Activated naive CD8-positive, alpha-beta T cell treated with anti-CD3 and anti-CD28 coated beads, Interleukin-2, amount 50 U/mL, for 24 hours (primary cell): ENCODE measurements at places on chromosomes 1 and 21.
A peak's percentile ranks its signal among the peaks of the same experiment; 100 is the strongest.

GRCh38 chr1:203480525-203481084 lies 5.0 kb downstream of the PRELP start:
- peak; percentile 7 for DNase-seq
- peaks cover 7% of the 10 kb centered on the region for H3K27me3 ChIP-seq

DNA sequence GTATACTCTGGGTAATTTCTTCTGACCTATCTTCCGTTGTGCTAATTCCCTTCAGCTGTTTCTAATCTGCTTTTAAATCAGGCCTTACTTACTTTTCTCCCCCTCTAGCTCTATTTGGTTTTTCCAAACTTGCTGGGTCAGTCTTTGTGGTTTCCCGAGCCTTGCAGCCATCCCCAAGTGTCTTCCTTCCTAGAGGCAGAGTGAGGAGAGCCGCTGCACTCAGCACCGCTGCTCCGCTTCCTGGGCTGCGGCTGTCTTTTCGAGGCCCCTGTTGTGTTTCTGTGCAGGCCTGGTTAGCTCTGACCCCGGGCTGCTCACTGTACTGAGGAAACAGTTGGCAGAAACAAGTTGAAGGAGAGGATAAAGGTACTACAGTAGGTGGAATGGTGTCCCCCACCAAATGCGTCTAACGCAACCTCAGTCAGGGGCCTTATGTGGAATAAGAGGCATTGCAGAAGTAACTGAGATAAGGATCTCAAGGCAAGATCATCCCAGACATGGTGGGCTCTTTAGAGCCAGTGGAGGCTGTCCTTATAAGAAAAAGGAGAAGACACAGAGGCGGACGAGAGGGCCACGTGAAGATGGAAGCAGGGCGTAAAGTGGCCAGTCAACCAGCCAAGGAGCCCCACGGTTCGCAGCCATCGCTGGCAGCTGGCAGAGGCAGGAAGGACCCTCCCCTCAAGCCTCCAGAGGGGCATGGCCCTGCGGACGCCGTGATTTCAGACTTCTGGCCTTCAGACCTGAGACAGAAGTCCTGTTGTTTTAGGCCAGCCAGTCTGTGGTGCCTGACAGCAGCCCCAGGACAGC lies 10.5 kb downstream of the WNT9A start:
- no peak for DNase-seq
- H3K27ac ChIP-seq: no peak overlapping the region

DNA sequence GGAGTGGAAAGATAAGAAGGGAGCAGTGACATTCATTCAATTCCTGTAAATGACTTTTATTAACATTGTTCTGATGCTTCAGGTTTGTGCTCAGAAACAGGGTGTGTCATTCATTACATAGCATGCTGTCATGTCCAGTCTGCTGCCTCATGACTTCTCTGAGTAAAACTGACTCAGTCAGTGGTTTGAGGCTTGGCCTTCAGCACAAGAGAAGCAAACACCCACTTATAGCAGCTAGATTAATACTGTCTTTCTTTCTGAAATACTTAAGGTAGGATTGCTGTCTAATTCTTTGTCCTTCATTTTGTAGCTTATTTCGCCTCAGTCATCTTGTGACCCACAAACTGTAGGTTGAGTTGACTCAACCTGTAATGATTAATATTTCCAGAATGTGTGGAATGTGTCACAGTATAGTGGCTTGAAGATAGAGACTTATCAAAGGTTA lies 32.9 kb downstream of the RASAL2 start:
- H3K36me3 ChIP-seq: no peaks in the 10 kb centered on the region
- H3K27ac ChIP-seq: no peak overlapping the region
- DNase-seq: no peak
- no peaks in the 10 kb centered on the region for H3K27me3 ChIP-seq
- no peak overlapping the region for H3K4me3 ChIP-seq

- H3K27me3 ChIP-seq: peaks cover 8% of the 10 kb centered on the region
- no peaks in the 10 kb centered on the region for H3K36me3 ChIP-seq
- H3K27ac ChIP-seq: no peak overlapping the region
- DNase-seq: no peak
- peaks cover 3% of the 10 kb centered on the region for H3K4me1 ChIP-seq
Observed at GRCh38 chr1:2946999-2947690, 74.1 kb upstream of the ACTRT2 start.

- no peaks in the 10 kb centered on the region for H3K36me3 ChIP-seq
- H3K27ac ChIP-seq: no peak overlapping the region
- H3K4me3 ChIP-seq: no peak overlapping the region
- H3K27me3 ChIP-seq: no peaks in the 10 kb centered on the region
Observed at GRCh38 chr1:48450505-48450904, 21.5 kb downstream of the SPATA6 start.

- no peak for DNase-seq
- no peaks in the 10 kb centered on the region for H3K27me3 ChIP-seq
- H3K27ac ChIP-seq: no peak overlapping the region
Observed at GRCh38 chr21:46375560-46376230, 51.7 kb downstream of the PCNT start.

- H3K4me3 ChIP-seq: no peak overlapping the region
- no peak overlapping the region for H3K27ac ChIP-seq
- no peaks in the 10 kb centered on the region for H3K36me3 ChIP-seq
- no peaks in the 10 kb centered on the region for H3K27me3 ChIP-seq
- H3K4me1 ChIP-seq: no peaks in the 10 kb centered on the region
- DNase-seq: no peak
Observed at GRCh38 chr1:229117664-229118300, 153.1 kb upstream of the RAB4A start.

- H3K36me3 ChIP-seq: no peaks in the 10 kb centered on the region
- peaks cover 2% of the 10 kb centered on the region for H3K4me1 ChIP-seq
- no peak for DNase-seq
- H3K27me3 ChIP-seq: peaks cover 37% of the 10 kb centered on the region
- H3K4me3 ChIP-seq: no peak overlapping the region
Observed at GRCh38 chr1:56477164-56478111, 101.9 kb downstream of the PLPP3 start.

DNA sequence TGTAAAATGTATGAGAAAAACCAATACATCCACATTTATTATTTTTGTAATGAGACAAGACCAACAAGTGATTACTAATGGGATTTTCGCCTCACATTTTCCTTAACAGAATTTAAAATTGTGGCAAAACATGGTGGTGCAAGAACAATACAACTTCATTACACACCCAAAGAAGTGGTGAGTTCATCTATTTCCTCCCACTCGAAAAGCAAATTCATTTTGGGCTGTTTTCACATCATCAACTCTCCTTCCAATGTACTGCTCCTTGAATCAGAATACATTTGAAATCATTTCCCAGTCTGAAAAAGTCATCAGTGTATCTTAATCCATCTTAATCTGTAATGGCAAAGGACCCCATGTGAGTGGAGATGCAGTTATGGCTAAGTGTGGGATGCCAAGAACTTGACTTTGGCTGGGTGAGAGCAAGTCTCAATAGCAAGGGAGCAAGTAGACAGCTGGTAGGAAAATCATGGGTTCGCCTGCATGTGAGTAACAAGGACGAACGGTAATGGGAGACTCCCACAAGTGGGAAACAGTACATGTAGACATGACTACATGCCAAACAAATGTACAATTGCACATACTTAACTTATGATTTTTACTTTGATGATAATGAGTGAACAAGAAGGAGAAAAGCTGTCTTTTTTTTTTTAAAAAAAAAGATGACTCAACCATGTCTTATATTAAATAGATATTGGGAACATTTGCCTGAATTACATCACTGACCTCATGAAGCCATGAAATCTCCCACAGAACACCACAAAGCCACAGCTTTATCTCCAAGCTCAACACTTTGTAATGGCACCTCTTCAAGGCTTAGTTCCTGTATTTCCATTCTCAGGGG lies 46.0 kb downstream of the RUNX1 start:
- no peaks in the 10 kb centered on the region for H3K27me3 ChIP-seq
- H3K4me3 ChIP-seq: no peak overlapping the region
- H3K4me1 ChIP-seq: peaks cover 87% of the 10 kb centered on the region
- H3K27ac ChIP-seq: peak overlapping the region; percentile 51

DNA sequence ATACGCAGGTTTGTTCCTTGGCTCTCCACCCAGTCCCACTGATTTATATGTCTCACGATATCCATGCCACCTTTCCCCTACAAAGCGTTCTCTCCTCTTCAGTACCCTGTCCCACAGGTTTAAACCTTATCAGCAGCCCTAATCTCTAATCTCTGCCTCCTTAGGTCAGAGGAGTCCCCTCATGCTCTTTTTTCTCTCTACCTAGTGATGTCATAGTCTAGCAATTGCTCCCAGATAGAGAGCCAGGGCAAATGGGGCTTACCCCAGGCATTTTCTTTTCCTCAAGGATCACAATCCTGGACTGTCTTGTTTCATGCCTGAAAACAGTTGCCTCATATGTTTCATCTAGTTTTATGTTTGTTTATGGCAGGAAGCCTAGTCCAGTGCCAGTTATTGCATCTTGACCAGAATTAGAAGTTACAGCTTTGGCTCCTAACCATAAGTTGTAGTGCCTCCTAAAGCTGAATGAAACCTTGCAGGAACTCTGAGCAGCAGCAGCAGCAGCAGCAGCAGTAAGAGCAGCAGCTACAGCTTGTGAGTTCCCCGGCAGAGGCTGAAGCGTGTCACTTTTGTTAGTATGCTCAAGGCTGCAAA lies 26.7 kb upstream of the TP53BP2 start:
- peaks cover 19% of the 10 kb centered on the region for H3K27me3 ChIP-seq
- no peak overlapping the region for H3K4me3 ChIP-seq
- DNase-seq: no peak
- H3K4me1 ChIP-seq: no peaks in the 10 kb centered on the region

DNA sequence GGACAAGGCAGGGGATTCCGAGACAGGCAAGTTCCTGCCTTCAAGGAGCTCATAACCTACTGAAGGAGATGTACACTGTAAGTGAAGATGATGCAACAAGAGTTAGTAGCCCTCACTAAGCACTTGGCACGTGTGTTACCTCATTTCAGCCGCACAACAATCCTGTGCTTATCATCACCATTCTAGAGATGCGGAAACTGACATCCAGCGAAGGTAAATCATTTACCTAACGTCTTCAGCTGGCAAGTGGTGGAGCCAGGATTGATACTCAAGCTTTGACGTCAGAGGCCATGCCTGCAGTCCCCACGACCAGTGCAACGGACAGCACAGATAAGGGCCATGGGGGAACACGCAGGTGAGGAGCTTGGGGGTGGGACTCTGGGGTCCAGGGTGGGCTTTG lies 2.9 kb upstream of the UBXN10 start:
- peaks cover 49% of the 10 kb centered on the region for H3K4me1 ChIP-seq
- H3K4me3 ChIP-seq: no peak overlapping the region
- H3K27me3 ChIP-seq: peaks cover 11% of the 10 kb centered on the region

DNA sequence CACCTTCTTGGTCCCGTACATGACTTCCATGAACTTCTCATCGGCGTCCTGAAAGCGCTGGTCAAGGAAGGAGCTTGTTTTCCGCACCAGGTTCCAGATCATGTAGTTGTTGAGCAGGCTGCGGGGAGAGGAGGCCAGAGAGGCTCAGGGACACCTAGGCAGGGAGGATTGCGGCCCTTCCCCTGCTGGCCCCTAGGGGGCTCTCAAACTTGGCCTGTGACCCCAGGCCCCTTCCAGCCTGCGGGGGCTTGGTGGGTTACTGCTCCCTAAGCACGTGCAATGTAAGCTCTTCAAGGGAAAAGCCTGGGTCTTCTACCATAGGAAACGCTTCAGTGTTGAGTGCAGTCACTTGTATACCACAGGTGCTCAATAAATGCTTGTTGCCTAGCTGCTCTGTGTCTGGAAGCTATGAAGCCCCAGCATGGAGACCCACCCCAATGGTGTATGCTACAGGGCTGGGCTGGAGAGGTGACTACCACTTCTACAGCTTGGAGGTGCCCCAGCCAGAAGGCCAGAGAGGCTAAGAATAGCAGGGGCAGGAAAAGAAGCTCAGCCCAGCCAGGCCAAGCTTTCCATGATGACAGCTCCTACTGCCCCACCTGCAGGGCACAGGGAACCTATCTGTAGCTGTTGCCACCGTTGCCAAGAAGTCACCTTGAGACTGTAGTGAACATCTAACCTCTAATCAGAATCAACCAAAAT lies 45.1 kb downstream of the ECE1 start:
- no peak overlapping the region for H3K4me3 ChIP-seq
- peak; percentile 31 for DNase-seq
- no peaks in the 10 kb centered on the region for H3K4me1 ChIP-seq
- H3K36me3 ChIP-seq: peaks cover 59% of the 10 kb centered on the region
- peak overlapping the region; percentile 17 for H3K27ac ChIP-seq

DNA sequence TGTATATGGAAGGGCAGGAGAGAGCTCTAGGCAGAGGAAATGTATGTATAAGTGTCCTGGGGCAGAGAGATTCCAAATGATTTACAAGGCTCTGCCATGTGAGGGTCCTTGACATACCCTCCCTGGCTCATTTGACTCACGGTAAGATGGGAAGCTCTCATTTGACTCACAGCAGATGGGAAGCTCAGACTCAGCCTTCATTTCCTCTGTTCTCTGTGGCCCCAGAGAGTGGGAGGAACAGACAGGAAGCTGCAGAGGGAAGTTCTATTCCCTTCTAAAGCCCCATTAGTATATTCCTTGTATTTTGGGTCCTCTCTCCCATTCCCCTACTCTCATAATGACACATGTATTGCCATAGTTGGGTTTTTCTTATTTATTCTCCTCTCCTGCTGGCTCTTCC lies 44.9 kb downstream of the FOXD2 start:
- no peak overlapping the region for H3K4me3 ChIP-seq
- H3K27ac ChIP-seq: no peak overlapping the region
- H3K4me1 ChIP-seq: no peaks in the 10 kb centered on the region
- DNase-seq: no peak
- H3K36me3 ChIP-seq: no peaks in the 10 kb centered on the region
- peaks cover 10% of the 10 kb centered on the region for H3K27me3 ChIP-seq

DNA sequence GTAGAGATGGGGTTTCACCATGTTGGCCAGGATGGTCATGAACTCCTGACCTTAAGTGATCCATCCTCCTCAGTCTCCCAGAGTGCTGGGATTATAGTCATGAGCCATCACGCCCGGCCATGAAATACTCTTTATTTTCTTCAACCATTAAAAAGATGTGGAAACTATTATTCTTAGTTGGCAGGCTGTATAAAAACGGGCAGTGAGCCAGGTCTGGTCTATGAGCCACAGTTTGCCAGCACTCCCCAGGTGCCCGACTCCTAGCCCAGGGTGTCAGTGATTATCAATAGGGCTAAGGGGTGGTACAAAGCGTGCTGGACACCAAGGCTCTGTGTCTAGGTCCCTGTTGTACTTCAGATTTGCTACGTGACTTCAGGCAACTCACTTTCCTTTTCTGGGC lies 3.7 kb upstream of the TMEM61 start:
- H3K36me3 ChIP-seq: no peaks in the 10 kb centered on the region
- no peak overlapping the region for H3K27ac ChIP-seq

DNA sequence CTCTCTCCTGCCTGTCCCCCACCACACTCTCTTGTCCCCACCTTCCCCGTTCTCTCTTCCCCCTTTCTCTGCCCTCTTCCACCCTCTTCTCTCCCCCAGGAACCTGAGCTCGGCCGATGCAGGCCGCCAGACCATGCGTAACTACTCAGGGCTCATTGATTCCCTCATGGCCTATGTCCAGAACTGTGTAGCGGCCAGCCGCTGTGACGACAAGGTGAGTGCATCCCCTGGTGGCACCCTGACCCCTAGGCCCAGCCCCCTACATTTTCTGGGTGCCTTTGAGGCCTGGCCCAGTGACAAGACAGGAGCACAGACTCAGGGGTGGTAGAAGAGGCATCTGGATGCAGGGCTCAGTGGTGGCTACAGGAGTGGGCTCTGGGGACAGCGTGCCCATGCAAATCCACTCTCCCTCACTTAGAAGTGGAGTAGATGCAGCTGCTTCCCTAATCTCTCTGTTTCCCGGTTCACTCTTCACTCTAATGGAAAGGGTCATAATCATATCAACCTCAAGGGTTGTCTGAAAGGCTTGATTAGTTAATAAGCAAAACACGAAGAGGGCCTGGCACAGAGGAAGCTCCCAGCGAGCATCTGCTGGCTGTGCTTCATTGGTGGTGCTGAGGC lies 37.0 kb downstream of the PKP1 start:
- H3K27me3 ChIP-seq: peaks cover 3% of the 10 kb centered on the region
- no peak overlapping the region for H3K27ac ChIP-seq
- H3K4me1 ChIP-seq: no peaks in the 10 kb centered on the region
- no peak overlapping the region for H3K4me3 ChIP-seq
